ENCODE measurements at places on chromosomes 5 and 9.

GRCh38 chr9:99103901-99104458 lies 933 bp upstream of the TGFBR1 start:
- peak; percentile 60 for DNase-seq

DNA sequence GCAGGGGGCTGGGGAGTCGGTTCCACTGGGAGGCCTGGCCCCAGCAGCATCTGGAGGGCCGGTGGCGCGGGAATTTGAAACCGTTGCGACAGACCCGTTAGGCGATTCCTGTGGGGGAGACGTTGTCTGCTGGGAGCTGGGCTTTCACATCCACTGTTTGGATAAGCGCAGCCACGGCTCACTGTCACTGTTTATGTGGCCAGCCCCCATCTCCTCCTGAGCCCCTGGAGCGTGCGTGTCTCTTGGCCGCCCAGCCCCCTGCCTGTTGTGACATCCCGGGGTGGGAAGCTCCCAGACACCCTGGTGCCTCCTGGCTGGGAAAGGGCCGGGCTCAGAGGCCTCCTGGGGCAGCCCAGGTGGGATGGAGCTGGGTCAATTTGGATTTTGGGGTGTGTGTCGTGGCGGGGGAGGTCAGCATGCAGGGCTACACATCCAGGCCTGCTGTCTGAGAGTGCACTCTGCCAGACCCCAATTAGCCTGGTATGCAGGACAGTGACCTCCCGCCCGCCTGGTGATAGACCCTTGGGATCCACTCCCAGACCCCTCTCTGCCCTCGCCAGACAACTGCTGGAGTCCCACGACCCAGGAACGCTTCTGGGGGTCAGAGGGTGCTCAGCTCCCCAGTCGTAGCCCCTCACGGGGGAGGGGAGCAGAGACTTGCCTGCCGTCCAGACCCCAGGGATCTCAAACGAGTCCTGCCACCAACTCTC lies 62.0 kb upstream of the RNU6ATAC start:
- DNase-seq, result no peak

DNA sequence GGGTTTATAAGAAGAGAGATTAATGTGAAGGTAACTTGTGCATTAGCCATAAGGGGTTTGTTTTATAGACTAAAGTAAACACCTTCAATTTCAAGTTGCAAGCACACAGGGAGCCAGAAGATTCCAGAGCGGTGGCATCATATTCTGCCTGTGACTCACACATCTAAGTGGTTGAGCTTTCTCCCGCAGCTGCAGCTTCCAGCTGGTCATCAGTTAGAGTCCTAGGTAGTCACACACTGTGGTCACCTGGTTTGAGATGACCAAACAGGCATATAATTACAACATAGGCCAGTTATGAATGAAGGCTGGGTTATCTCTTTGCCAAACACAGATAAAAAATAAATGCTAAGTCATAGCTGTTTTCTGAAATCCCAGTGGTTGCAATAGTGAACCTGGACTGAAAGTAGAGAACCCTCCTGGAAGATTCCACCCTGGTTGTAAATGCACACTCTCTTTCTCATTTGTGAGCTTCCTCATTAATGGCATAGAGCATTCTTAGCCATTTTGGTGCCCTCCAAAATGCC lies 171.3 kb downstream of the GDNF start:
- DNase-seq, result no peak

GRCh38 chr9:105127863-105128220 lies 116.6 kb upstream of the SLC44A1 start:
- no peak for DNase-seq

GRCh38 chr5:143402553-143403333 lies 743 bp downstream of the NR3C1 start:
- peak; percentile 54 for DNase-seq

DNA sequence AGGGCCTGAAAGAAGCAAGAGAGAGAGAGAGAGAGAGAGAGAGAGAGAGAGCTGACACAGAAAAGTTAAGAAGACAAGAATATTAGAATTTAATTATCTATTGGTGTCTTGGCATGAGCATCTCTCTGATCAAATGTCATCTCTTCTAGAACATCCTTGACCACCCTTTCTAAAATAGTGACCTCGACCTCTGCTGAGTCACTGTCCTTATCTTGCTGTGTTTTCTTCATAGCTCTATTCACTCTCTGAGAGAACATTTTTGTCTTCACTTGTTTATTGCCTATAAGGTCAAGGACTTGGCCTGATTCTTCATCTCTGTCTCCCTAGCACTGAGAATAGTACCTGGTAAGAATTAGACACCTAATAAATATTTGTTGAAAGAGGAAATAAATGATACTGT lies 383.8 kb upstream of the RPS23 start:
- DNase-seq, result no peak

- DNase-seq, result peak; percentile 77
These were observed at the start of gene ZNF883 for GRCh38 chr9:113011911-113012381. TSS of gene ZNF883 (minus strand) at chr9:113012192.

- no peak for DNase-seq
These were observed 340.3 kb upstream of the WWC1 start for GRCh38 chr5:167951116-167951515.

DNA sequence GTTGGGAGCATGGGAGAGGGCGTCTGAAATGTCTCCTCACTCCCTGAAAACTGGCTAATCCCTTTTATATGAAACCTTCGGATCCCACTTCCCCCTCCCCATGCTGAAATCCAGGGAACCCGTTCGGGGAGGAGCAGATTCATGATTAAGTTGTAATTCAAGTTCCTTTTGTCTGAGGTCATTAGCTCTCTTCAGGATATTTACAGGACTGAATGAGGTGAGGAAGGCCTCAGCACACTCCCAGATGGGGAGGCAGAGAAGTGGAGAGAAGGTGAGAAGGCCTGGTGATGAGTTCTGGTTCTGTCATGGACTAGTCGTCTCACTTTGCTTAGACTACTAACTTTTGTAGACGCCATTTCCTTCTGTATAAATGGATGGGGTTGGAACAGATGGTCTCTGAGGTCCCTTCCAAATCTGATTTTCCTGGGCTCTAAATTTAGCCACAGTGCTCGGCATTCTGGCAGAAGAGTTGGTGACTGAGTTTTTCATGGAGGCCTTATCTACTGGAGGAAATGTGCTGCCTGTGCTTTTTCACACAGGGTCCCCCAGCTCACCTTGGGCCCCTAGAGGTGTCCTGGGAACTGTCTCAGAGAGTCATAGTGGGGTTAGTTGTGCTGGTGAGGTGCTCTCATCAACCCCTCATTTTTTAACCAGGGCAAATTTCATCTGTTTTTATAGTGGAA lies 62.3 kb downstream of the PRDM6 start:
- DNase-seq, result no peak

DNA sequence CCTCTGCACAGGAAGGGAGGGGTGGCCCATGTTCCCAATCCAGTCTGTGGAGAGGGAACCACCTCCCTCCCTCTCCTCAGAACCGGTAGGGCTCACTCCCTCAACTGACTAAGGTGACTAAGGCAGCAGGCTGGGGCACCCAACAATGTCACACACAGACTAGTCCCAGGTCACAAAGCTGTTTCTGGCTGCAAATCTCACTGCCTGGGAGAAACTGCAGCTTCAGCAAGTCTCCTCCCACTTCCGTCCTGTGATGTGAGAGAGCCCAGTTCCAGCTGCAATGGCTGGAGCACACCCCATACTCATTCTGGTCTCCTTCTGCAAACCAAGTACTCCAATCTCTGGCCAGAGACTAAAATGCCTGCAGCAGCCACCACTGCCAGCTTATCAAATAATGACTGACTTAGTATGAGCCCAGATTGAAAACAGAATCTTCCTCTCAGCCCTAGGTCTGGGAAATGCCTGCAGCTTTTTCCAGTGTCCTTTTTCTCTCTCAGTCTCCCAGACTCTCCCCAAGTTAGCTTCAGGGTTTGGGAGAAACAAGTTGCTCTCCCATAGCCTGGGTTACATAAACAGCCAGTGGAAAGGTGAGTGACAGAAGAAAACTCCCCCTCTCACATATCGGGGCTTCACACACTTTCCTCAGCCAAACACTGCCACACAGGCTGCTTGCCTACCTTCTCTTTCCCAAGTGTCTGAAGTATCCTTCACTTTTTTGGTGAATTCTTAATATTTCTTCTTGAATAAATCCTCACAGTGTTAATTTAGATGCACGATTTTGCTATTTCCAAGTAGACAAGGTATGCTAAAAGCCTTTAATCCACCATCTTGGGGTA lies 247.4 kb upstream of the RASA1 start:
- peak; percentile 39 for DNase-seq

- no peak for DNase-seq
These were observed 20.5 kb upstream of the ZFR start for GRCh38 chr5:32465076-32465475.

- DNase-seq, result no peak
These were observed 1587.7 kb upstream of the NUDT12 start for GRCh38 chr5:105150323-105150722.

DNA sequence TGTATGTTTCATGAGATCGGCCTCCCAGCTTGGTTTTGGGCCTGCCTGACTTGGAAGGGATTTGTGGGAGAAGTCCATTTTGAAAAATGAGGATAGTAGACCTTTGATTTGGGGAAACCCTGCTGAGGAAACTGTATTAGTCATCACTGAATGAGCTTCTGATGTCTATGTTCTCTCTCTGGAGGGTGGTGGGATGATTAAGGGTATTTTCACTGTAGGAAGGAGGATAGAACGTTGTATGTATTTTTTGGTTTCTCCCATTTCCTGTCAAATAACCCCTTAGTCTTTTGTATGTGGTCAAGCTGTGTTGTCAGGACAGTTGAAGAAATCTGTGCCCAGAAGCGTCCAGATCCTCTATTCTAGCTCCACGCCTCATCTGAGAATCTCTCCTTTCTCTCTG lies 151.9 kb downstream of the INSYN2B start:
- no peak for DNase-seq

- DNase-seq, result no peak
These were observed 55.9 kb upstream of the EGFL7 start for GRCh38 chr9:136606687-136607333.

DNA sequence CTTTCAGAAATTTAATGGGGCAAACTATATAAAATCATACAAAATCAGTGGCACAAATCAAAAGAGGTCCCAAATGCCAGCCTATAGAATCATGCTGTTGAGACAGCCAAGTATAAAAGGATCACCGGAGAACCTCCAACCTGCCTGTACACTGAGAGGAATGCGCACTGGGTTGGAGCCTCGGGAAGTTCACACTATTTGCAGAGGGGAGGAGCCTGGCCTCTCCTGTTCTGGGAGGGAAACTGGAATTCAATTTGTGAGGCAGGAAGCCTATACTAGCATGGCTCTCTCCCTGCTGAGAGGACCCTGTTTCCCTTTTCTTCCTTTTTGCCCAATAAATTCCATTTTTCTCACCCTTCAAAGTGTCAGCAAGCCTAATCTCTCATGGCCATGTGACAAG lies 406.0 kb downstream of the HINT1 start:
- DNase-seq, result no peak

DNA sequence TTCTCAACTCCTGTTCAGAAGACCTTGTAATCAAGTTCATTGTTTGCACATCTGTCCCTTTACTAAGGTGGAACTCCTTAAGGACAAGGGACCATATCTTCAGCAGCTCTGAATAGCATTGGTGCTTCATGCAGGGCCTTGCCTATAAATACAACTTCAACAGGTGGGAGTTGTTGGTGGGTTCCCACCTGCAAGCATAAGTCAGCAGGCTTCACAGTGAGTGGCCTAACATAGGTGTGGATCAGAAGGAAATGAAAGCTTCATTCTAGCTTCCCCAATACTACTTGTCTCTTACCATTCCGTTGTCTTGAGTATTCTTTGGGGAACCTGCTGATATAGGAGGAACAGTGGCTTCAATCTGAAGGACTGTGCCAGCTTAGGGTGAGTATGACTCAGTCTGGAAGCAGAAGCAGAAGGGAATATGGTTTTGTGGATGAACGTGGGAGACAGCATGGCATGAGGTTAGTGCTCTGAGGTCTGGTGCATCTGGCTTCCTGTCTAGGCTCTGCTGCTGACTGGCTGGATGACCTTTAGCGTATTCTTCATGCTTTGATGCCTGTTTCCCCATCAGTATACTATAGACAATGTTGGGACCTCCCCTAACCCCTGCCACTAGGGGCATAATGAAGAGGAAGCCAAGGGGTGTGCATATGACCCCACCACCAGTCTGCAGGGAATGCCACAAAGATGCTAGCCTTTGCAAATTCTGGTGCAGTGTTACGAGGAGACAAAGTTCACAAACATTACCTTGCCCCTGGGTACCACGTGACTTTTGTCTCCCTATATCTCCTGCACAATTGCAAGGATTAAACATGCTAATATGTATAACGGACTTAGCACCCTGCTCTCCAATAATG lies 192.3 kb downstream of the PALM2AKAP2 start:
- no peak for DNase-seq

DNA sequence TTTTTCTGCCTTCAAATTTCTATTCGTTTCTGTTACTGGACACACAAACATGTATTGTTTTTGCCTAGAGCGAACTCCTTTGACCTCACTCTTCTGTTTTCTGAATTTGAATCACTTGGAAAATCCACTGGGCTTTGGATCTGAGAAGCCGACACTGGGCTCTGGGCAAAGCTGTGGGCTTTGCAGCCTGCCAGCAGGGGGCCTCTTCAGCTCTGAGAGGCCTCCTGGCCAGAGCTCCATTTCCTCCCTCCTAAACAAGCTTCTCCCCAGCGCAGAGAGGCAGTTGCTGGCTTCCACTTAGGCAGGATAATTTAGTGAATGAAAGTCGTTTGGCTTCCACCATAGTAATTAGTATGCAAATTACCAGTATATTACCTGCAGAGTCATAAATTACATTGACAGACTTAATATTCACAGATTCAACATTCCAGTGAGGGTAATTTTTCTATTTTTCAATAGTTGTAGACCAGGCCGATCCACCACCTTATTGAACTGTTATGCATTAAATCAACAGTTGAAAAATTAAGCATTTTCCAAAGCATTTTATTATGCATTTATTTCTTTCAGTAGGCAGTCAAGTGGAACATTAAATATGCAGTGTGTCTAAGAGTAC lies 104.0 kb upstream of the ZNF366 start:
- peak; percentile 59 for DNase-seq

DNA sequence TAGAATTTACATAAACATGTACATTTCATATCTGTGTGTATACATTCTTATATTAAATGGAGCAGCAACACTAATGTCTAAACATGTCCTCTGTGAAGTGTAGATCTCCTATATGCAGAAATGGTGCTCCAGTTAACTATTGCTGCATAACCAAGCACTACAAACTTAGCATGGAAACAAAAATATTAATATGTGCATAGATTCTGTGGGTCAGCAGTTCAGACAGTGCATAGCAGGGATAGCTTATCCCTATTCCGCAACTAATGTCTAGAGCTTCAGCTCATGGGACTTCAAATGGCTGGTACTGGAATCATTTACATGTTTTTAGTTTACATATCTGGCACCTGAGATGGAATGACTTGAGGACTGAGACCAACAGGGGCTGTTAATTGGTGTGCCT lies 652.1 kb downstream of the TLE4 start:
- DNase-seq, result no peak

All from hindlimb muscle (tissue), 1 donor.